Activated naive CD4-positive, alpha-beta T cell treated with anti-CD3 and anti-CD28 coated beads, Interleukin-2, amount 50 U/mL, for 72 hours (primary cell): ENCODE measurements at places on chromosomes 13 and 19. TPM values are rescaled to one million over a fixed set of nuclear protein-coding genes. Genes with fewer than 3 reads are reported as not detected.

The BEST2 gene
- total RNA-seq = not detected

The LENG9 gene
- total RNA-seq = 2.5 TPM

The ELSPBP1 gene
- not detected for total RNA-seq

The KLK14 gene
- 0.80 TPM for total RNA-seq

The CATSPERD gene
- total RNA-seq = not detected

The F7 gene
- not detected for total RNA-seq

The ZNF431 gene
- 21.3 TPM for total RNA-seq

The KLHL1 gene
- not detected for total RNA-seq

The GPR183 gene
- total RNA-seq = 55.0 TPM

The ATP8A2 gene
- 0.33 TPM for total RNA-seq

The TTC9B gene
- not detected for total RNA-seq

The ARHGAP33 gene
- total RNA-seq = 38.7 TPM

The AP1M1 gene
- 105 TPM for total RNA-seq

The SOX21 gene
- total RNA-seq = not detected

The SLC25A41 gene
- not detected for total RNA-seq

The KLK7 gene
- not detected for total RNA-seq

The C19orf73 gene
- 1.1 TPM for total RNA-seq

The SLC7A9 gene
- total RNA-seq = not detected

The HNRNPA1L2 gene
- 8.5 TPM for total RNA-seq

The NLRP7 gene
- not detected for total RNA-seq

The KBTBD6 gene
- 5.0 TPM for total RNA-seq

The GJB6 gene
- 4.7 TPM for total RNA-seq

The KLK2 gene
- 1.5 TPM for total RNA-seq

The MEIOSIN gene
- total RNA-seq = 0.48 TPM

The GNA15 gene
- 105 TPM for total RNA-seq

The GGN gene
- not detected for total RNA-seq

The CRYL1 gene
- total RNA-seq = 9.0 TPM

The INSL3 gene
- 6.3 TPM for total RNA-seq

The VSTM1 gene
- total RNA-seq = not detected

The PRR19 gene
- 0.93 TPM for total RNA-seq

The WASF3 gene
- total RNA-seq = 0.41 TPM

The APOC4 gene
- not detected for total RNA-seq

The OR4F17 gene
- total RNA-seq = not detected

The ZNF222 gene
- 1.8 TPM for total RNA-seq

The KLK10 gene
- not detected for total RNA-seq

The MBD3 gene
- 103 TPM for total RNA-seq

The TMEM221 gene
- total RNA-seq = not detected

The TMEM238 gene
- total RNA-seq = 4.5 TPM

The FOXO1 gene
- total RNA-seq = 40.4 TPM

The ERICH6B gene
- not detected for total RNA-seq
